Activated CD8-positive, alpha-beta memory T cell treated with anti-CD3 and anti-CD28 coated beads for 4 hours (primary cell): ENCODE measurements at places on chromosomes 3 and 15.

DNA sequence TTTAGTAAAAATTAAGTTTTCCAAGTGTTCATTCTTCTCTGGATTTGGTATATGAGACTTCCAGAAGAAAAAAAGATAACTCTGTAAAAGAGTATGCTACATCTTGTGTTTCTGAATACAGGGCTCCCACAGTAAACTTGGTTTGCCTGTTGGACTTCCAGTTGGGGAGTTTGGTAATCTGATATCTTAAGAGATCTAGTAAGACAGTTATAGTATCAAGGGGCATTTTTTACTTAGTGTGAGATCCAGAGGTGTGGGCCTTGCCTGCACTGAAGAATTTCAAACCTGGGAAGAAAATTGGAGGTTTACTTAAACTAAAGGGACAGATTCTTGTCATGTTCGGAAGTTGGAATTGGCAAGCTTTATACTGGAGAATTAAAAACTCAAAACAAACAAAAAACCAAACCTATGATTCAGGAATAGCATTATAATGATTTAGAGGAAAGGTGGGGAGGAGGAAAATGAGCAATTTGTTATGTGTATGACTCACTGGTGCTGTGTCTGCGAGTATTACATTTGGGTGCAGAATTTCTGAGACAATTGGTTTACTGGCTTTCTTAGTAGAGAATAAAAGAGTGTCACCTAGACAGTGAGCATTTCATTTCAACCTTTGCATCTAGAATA lies 58.9 kb upstream of the ULK4 start:
- no peak for DNase-seq

- DNase-seq: no peak
These were observed 80.8 kb downstream of the RARB start for GRCh38 chr3:25508901-25509300.

DNA sequence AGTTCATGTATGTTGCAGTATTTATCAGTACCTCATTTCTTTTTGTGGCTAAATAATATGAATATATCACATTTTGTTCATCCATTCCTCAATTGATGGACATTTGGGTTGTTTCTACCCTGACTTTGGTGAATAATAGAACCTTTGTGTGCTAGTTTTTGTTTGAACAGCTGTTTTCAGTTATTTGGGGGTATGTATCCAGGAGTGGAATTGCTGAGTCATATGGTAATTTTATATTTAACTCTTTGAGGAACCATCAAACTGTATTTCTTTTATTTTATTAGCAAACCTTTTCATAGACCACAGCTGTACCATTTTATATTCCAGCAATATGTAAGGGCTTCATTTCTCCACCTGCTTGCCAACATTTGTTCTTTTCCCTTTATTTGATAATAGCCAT lies 38.4 kb upstream of the RBM5 start:
- DNase-seq: no peak

DNA sequence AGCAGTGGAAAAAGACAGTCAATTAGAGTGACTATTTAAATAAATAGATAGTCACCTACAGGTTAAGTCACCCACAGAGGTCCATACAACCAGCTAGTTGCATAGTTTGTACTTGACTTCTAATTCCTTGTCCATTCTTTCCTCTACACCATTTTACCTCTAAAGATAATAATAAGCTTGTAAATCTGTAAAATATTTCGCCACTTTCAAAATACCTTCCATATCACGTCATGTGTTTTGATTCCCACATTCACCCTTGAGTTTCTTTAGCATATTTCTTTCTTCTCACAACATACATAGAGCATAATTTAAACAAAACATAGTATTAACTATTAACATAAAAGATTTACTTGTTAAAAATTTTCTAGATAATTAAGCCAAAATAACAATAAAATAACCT lies 689.6 kb downstream of the MECOM start:
- no peak for DNase-seq

DNA sequence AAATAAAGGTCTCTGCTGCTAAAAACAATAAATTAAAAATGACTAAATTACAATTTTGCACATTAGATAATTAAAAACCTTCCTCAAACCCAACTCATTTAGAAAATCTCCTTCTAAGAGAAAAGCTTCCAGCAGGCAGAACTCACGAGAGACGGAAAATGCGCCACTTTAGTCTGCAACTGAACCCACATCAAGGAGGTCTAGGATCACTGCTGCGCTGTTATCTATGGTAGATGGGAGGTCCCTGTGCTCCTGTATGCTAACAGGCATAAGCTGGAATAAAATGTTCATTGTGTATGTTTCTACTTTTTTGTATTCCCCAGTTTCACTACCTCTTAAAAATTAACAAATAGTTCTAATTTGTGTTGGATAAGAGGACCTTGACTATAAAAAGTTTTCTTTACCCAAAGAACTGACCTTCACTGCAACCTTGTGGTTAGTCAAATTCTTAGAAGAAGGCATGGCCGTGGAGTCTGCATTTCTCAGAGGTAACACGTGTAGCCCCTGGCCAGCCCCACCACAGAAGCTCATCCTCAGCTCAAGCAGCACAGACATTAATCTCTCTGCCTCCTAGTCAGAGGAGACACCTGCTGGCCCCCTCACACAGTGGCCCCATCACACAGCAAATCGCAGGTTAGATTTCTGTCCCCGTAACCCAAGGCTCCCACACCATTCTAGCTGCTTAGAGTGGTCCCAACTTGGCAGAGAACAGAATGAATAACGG lies 22.3 kb downstream of the STIMATE start:
- DNase-seq: no peak
